ENCODE measurements at places on chromosomes 7 and 10.

GRCh38 chr10:48274636-48275035, at the start of gene FRMPD2:
FRMPD2 (minus strand) TSS chr10:48274696; CDS start chr10:48274567, 129 bp downstream.
- no peak for DNase-seq

DNA sequence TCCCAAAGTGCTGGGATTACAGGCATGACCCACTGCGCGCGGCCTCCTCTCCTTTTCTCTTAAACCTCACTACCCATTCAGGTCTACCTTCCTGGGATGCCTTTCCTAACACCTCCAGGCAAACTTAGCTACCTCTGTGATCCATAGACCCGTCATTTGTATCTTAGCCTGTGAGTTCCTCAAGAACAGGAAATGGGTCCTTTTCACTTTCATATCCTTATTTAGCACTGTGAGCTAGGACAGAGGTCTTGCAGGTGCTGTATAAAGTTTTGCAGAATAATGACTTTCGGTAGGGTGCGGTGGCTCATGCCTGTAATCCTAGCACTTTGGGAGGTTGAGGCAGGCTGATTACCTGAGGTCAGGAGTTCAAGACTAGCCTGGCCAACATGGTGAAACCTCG, 215.7 kb downstream of the RELN start:
- DNase-seq, result no peak

- no peak for DNase-seq
Measured at GRCh38 chr7:100061518-100062193, 12.1 kb downstream of the ZSCAN21 start.

- DNase-seq, result no peak
Measured at GRCh38 chr10:20890009-20890408, 7.1 kb downstream of the NEBL start.

DNA sequence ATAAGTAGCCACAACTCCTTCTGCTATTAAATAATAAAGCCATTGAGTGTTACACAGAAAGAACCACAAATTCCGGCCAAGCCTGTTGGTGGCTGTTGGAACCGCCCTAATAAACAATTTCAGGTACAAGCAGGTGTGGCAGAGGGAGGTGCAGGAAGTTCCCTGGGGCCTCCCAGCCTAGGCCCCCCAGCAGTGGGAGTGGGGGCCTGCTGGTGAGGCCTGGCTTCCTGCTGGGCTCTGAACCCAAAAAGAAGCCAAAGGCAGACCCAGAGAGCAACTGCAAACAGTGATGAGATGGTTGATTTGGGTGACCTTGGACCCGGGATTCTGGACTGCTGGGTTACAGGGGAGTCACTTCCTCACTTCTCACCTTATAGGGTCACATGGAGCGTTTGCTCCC, 21.0 kb upstream of the LMTK2 start:
- DNase-seq, result no peak

DNA sequence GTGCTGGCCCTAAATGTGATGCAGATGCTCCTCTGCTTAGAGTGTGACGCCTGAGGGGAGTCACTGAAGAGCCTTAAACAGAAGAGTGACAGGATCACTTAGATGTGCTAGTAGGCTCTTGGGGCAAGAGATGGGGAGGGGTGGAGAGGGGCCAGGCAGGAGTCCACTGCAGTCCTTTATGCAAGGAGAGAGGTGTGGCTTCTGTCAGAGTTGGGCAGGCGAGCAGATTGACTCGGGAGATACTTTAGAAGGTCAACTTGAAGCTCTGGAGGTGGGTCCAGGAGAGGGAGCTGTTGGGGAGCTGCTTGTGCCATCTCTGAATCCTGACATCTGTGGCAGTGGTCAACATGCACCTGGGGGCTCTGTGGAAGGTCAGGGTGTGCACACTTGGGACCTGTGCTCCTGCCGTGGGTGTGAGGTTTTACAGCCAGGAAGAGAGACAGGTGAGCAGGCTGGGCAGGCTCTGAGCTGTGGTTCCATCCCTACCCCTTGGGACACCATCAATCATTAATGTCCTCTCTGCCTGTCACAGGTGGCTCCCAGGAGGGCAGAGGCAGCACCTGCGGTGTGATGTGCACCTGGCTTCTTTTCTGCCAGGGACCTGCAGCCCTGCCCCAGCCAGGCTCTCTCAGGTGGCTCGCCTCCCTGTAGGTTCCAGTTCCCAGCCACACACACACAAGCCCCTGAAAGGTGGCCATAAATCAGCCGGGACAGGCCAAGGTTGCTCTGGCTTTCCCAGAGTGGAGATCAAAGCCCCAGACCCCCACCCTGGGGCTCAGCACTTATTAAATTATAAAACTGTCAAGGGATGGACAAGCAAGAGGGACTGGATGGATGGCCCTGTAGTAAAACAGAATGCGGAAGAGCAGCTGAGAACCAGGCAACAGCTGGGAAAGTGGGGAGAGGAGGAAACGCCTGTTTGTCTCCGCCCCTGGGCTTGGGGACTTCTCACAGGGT, 14.0 kb downstream of the NEURL1 start:
- DNase-seq, result no peak

DNA sequence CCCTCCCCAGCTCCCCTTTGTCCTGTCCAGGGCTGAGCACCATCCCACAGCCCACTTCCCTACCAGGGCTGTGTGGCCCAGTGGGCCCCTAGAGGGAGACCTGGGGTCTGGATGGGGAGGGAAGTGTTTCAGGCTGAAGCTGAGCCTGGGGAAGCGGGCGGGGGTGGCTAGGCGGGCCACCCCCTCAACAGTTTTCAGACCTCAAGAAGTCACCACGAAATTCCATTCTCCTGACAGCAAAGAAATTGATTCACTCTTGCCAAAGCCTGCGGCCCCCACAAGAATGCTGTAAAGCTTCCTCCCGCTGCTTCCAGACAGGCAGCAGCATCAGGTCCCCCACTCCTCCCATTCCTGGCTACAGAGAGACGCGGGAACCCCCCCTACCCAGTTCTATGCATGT, 2.5 kb upstream of the LFNG start:
- DNase-seq, result peak; percentile 97

GRCh38 chr10:33559105-33559504, 224.6 kb upstream of the NRP1 start:
- DNase-seq, result peak; percentile 71

GRCh38 chr10:122044045-122044661, 55.2 kb downstream of the TACC2 start:
- DNase-seq, result no peak

GRCh38 chr10:49268185-49268584, 30.8 kb upstream of the C10orf71 start:
- DNase-seq, result no peak

DNA sequence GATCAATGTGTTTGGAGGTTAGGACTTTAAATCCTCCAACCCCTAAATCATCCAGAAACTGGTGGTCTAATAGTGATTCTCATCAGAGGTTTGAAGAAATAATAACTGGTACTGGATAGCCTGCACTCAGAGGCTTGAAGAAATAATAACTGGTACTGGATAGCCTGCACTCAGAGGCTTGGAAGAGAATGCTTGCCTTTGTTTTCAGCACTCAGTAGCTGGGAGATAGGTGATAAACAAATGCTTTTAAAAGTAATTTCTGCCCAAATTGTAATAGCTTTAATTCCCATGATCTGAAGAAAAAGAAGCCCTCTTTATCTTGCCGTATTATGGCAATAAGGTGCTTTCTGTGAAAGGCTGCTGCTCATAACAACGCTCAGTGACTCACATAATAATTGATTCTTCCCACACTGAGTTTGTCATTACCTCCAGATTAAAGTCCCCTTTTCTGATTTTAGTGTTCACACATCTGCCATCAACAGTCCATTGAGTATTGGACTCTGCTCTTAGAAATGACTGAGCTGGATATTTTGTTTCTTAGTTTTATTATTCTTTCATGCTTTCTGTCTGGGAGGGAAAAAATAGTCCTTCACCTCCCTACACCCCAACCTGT, 112.3 kb upstream of the PHYHIPL start:
- no peak for DNase-seq

GRCh38 chr7:18496341-18496700, 772 bp downstream of the HDAC9 start:
- no peak for DNase-seq

DNA sequence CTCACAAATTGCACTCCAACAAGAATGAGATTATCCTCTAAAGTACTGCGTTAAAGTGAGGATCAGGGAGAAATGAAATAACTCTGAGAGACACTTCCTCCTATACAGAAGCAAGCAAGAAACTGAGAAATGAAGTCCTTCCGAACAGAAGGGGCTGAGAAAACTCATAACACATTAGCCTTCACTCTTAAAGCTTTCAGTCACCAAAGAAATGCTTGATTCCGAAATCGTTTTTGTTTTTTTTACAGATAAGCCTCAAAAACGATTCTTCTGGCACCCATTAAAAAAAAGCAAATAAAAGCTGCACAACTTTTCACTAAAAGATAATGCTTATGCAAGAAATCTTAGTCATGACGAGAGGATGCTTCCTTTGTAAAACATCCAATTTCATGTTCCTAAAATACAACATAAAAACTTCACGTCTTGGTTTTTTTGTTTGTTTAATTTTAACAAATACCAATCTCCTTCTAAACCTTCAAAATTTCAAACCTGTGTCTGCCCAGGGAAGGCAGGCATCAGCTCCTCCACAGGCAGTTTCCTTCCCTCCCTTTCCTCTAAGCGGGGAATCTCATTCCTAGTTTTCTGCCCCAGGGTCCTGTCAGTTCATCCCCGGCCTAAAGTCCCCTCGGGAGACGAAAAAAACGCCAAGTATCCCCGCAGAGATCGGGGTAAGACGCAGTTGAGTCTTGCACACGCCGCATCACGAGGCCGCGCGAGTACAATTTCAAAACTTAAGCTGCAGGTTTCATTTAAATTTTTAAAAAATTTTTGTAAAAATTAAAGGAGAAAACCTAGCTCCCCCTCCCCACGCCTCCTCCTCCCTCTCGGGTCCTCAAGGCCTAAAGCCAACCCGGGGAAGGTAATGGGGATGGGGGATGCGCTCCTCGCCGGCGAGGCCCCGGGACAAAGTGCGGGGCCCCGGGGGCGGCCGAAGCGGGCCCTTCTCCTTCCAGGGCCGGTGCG, 1.1 kb downstream of the BAZ1B start:
- DNase-seq, result peak; percentile 45

DNA sequence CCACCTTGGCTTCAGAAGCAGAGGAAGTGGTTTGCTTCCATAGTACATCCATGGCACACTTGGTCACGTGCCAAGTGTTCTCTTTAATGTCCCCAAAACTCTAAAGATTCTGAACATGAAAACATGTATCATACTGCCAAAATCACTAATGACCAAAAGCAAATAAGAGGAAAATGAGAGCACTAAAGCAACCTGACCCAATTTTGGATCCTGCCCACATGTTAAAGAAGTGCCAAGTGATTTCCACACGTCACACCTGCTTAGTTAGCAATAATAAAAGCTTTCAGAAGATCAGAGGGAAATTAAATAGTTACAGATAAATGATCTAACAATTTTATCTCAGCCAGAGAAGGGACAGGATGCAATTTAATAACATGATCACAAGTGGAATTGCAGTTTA, 1170.0 kb downstream of the XPNPEP1 start:
- no peak for DNase-seq

GRCh38 chr10:311901-312665, 176.8 kb downstream of the ZMYND11 start:
- DNase-seq, result no peak

DNA sequence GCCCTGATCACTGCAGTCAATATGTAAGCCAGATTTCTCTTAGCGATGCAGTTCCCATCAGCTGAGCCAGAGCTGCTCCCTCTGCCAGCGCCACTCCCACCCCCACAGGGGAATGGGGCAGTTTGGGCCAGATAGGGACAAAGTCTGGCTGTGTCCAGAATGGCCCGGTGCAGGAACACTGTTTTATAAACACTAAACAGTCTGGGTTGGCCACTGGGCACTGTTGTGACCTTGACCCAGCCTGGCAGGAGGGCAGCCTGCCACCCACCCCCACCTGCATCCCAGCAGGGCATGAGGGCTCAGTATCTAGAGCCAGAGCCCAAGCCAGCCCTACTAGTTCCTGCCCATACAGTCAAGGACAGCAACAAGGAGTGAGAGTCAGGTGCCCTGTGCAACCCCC, 1.3 kb downstream of the OGDHL start:
- no peak for DNase-seq

DNA sequence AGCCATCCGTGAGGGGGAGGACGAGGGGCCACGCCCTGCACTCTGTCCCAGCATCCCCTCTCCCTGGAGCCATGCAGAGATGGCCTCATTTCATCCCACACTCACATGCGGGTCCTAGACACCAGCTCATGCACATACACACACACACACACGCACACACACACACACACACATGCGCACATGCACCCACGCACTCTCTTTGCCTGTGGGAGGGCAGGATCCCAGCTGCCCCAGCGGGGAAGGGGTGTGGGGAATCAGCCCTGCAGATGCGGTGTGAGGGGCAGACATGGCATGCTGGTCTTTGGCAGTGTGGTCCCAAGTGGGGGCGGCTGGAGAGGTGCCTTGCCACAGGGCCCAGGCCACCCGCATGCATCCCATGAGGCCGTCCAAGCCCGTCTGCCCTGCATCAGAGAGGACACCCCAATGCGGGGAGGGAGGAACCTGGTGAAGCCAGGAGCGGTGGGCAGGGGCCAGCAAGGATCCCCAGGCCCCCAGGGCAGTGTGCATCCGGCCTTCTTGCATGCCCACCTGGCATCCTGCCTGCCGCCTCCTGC, 68.1 kb downstream of the LHPP start:
- DNase-seq, result no peak

DNA sequence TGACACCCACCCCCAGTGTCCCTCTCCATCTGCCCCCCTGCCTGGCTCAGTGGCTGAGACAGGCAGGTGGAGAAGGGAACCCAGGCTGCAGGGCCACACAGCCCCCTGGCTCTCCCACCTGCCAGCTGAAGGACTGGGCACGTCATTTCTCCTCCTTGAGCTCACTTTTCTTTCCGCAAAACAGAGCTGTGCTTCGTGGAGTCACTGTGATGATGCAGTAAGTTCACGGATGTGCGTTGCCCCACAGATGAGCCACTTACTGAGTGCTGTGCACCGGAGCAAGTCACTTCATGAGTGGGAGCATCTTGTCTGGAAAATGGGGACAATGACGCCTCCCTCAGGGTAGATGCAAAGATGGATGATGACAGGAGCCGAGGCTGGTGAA, 2.7 kb downstream of the OPN4 start:
- DNase-seq, result no peak

GRCh38 chr7:16773884-16774283, 20.3 kb downstream of the TSPAN13 start:
- no peak for DNase-seq

DNA sequence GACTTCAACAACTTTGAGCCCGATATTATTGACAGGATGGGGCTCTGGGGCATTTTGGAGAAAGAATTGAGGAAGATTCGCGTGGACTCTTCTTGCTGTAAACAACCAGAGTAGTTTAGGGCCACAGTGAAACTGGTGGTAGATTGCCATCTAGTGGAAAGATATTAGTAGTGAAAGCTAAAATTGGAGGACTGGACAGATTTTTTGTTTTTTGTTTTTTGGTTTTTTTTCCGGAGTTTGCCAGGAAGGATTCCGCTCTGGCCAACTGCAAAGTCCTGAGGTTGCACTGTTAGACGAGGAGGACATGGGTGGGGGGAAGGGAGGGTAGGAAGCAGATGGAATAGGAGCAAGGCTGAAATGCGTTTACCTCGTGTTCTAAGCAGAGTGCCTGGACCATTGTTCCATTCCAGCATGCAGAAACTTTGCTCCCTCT, 11.7 kb downstream of the NOBOX start:
- DNase-seq, result peak; percentile 54

GRCh38 chr7:18330548-18330947, 165.0 kb upstream of the HDAC9 start:
- DNase-seq, result no peak
